ENCODE measurements at places on chromosomes 7 and 10. TPM values are rescaled to one million over a fixed set of nuclear protein-coding genes. Genes with fewer than 3 reads are reported as not detected.

NEUROG3 gene
- not detected for polyA plus RNA-seq

PHKG1 gene
- 2.3 TPM for polyA plus RNA-seq

KCTD7 gene
- polyA plus RNA-seq = 7.4 TPM

TUBB8 gene
- polyA plus RNA-seq = 0.04 TPM

SAP25 gene
- polyA plus RNA-seq = 0.88 TPM

TM9SF3 gene
- 23.2 TPM for polyA plus RNA-seq

TLL2 gene
- polyA plus RNA-seq = 2.3 TPM

KCNIP2 gene
- polyA plus RNA-seq = 452 TPM

ACSM6 gene
- polyA plus RNA-seq = not detected

RBM33 gene
- polyA plus RNA-seq = 9.5 TPM

FAM237B gene
- not detected for polyA plus RNA-seq

NKX2-3 gene
- polyA plus RNA-seq = not detected

ZNF727 gene
- 0.29 TPM for polyA plus RNA-seq

PLEKHS1 gene
- polyA plus RNA-seq = 0.01 TPM

ANKRD61 gene
- 0.13 TPM for polyA plus RNA-seq

GPC2 gene
- 0.51 TPM for polyA plus RNA-seq

AQP1 gene
- polyA plus RNA-seq = 245 TPM

NUTM2E gene
- polyA plus RNA-seq = 0.28 TPM

SPDYE8 gene
- not detected for polyA plus RNA-seq

ENKUR gene
- not detected for polyA plus RNA-seq

ZNRF2 gene
- polyA plus RNA-seq = 2.9 TPM

GBX1 gene
- 1.0 TPM for polyA plus RNA-seq

CPVL gene
- 82.3 TPM for polyA plus RNA-seq

JCAD gene
- polyA plus RNA-seq = 13.0 TPM

ELAPOR2 gene
- polyA plus RNA-seq = 1.8 TPM

SLC16A9 gene
- 0.73 TPM for polyA plus RNA-seq

ST8SIA6 gene
- polyA plus RNA-seq = 1.8 TPM

SMKR1 gene
- polyA plus RNA-seq = 0.28 TPM

KNDC1 gene
- polyA plus RNA-seq = 0.07 TPM

MASTL gene
- 1.7 TPM for polyA plus RNA-seq

SPAM1 gene
- polyA plus RNA-seq = not detected

EN2 gene
- 0.01 TPM for polyA plus RNA-seq

OR6B1 gene
- not detected for polyA plus RNA-seq

Data from heart right ventricle (tissue), 16 donors.